ENCODE measurements at places on chromosomes 16 and 17.

GRCh38 chr16:85517154-85517553, 96.0 kb upstream of the GSE1 start:
- DNase-seq, result no peak

GRCh38 chr16:2475413-2476344, 752 bp downstream of the TBC1D24 start:
- peak; percentile 73 for DNase-seq

DNA sequence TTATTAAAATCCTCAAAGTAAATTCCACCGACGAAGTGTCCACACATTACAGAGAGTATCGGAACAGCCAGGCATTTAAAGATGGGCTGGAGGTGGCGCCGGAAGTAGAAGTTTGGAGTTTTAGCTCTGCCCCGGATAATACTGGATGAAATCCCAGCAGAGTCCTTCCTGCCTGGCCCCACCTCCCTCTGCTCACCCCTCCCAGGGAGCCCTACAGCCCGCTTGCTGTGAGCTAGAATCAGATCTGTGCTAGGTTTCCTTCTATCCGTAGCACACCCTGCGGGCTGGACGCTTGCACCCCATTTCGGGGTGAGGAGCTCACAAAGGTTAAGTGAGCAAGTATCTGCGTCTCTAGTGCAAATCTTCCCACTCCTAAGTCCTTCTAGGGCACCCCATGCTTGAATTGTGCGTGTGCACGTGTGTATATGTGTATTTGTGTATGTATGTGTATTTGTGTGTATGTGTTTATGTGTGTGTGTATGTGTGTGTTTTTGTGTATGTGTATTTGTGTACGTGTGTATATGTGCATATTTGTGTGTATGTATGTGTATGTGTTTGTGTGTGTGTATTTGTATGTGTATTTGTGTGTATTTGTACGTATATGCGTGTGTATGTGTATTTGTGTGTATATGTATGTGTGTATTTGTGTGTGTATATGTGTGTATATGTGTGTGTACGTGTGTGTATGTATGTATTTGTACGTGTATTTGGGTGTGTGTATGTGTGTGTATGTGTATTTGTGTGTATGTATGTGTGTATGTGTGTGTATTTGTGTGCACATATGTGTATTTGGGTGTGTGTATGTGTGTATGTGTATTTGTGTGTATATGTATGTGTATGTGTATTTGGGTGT, 61.4 kb downstream of the HAPSTR1 start:
- no peak for DNase-seq

- peak; percentile 81 for DNase-seq
These were observed at the start of gene PIGQ for GRCh38 chr16:569445-570254. Gene PIGQ (plus strand): TSS chr16:569968. CDS start chr16:574075, 4,107 bp downstream.

DNA sequence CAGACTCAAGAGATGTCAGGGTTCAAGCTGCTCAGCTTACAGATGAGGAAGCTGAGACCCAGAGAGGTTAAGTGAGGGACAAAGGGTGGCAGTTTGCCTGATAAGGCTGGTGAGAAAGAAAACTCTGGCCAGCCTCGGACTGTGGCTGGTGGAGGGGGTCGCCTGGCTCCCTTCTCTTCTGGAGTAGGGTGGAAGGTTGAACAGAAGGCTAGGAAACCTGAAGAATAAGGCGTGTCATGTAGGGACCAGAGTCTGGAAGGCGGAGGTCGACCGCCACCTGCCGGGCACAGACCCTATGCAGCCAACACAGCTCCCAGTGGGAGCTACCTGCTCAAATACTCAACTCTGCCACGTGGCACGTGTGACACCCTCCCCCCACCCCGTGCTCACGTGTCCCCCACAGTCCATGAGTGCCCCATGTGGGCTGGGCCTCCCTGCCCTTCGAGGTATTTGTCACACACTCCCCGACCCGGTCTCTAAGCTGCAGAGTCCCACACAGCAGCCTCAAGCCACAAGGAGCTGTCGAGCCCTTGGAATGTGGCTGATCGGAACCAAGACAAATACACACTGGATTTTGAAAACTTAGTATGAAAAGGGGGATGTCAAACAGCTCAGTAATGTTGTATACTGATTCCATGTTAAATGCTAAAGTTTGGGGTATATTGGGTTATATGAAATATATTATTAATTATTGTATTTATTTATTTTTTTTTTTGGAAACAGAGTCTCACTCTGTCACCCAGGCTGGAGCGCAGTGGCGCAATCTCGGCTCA, 11.8 kb downstream of the HID1 start:
- peak; percentile 90 for DNase-seq

DNA sequence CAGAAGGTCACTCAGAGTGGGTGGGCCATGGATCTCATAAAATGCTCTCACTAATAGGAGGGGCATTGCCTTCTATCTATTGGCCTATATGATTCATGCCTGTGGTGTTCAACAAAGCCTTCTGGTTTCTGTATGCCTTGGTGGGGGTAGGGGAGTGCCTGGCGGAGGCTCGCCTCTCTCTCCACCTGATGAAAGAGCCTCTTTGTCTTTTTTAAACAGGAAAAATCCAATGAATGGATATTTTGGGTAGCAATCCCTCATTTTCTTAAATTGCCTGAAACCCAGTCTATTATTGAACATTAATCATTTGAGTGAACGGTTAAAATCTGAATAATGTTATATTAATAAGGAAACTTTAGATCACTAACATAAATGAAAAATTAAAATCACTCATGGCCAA, 90.6 kb downstream of the TOX3 start:
- no peak for DNase-seq

DNA sequence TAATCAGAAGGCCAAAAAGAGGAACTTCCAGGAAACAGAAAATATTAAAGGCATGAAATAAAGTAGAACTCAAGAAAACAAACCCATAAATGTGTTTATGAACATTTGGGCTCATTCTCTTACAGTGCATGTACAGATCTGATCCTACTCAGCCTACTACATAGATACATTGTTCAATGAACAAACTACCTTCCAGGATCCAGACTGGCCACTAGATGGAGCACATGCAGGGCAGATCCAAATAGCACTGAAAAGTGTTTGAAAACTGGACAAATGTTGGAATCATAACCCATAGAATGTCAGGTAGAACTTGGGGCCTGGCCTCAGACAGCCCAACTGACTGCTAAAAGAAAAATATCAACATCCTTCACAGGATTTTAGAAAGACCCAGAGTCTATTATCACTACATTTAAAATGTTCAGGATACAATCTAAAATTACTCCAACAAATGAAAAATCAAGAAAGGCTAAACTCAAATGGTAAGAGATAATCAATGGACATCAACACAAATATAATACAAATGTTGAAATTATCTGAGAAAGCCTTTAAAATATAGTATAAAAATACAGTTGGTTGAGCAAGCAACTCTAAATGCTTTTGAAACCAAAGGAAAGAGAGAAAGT, 122.4 kb upstream of the NUDT7 start:
- DNase-seq, result no peak

DNA sequence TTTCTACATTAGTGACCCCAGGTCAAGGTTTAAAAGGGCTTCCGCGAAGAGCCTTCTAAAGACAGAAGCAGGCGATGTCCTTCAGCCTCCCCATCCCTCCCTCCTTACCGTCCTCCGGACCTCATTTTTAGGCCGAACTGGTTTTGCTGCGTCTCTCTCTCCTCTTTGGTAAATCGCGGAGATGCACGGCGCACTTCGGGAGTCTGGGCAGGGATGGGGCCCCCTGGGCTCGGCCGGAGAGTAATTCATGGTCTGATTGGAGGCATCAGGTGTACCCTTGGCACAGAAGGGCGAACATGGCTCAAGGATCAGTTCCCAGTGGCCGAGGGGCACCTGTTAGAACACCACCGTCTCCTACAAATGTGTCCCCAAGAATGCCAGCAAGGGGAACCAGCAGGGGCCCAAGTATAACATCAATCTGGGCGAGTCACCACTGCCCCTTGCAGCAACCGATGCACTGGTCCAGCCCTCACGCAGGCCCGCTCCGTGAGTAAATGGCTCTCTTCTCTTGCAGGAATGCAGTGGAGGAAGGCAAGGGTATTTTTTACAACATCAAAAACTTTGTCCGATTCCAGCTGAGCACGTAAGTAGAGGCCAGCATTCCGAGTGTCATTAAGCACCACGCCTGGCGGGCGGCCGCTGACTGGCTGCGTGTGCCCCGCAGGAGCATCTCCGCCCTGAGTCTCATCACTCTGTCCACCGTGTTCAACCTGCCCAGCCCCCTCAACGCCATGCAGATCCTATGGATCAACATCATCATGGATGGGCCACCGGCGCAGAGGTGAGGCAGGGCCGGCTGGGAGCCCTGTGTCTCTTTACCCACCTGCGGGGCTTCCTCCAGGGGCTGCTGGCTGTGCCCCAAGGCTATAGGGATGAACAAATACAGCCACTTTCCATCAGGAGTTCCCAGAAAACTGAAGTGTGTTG, 45.6 kb downstream of the MEAK7 start:
- no peak for DNase-seq

GRCh38 chr16:73998707-73999106, 297.9 kb upstream of the PSMD7 start:
- DNase-seq, result no peak

DNA sequence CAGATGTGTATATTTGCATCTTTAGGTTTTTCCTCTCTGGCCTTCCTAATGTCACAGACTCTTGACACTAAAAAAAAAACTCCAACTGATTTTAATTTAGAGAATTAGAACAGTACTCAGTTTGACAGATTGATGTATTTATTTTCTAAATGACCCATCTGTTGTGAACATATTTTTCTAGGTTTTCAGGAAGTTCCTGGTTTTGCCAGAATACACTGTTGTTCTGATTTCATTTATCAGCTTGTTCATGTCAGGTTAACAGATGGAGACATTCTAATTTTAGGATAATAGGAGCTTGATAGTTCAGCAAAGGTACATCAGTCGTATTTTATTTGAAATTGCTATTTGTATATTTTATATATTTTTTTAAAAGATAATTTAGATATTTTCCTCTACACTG, 133.4 kb downstream of the TANC2 start:
- no peak for DNase-seq

- DNase-seq, result no peak
These were observed 52.5 kb upstream of the MNT start for GRCh38 chr17:2453325-2453724.

DNA sequence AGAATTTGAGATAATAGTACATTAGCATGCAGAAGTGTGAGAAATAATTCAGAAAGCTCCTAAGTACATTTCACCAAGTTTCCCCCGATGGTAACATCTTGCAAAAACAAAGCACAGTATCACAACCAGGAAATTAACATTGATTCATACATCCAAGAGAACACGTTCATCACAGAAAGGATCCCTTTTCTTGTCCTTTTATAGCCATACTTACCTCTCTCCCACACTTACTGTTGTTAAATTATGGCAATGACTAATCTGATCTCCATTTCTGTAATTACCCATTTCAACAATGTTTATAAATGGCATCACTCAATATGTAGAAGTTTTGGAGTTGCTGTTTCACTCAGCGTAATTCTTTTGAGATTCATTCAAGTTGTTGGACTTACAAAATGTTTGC, 1260.0 kb downstream of the CDH8 start:
- DNase-seq, result no peak

DNA sequence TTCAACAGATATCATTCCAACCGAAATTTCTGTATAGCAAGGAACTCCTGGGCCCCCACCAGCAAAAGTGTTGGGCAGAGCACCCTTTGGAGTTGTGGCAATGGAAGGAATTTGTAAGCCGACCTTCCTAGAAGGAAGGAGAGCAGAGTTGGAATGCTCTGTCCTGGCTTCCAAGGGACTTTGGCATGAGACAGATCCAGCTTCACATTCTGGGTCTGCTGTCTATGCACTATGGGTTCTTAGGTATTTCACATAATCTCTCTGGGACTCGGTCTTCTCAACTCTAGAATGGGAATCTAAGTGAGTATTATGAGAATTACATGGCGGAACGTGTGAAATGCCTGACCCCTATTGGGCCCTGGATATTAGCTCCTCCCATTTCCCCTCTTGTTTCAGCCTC, 63.2 kb upstream of the MARCHF10 start:
- DNase-seq, result no peak

GRCh38 chr16:81627024-81627423, 152.1 kb upstream of the PLCG2 start:
- no peak for DNase-seq

GRCh38 chr16:69465881-69466280, 41.5 kb downstream of the CYB5B start:
- DNase-seq, result no peak
